ENCODE measurements at places on chromosomes 11 and 22.

DNA sequence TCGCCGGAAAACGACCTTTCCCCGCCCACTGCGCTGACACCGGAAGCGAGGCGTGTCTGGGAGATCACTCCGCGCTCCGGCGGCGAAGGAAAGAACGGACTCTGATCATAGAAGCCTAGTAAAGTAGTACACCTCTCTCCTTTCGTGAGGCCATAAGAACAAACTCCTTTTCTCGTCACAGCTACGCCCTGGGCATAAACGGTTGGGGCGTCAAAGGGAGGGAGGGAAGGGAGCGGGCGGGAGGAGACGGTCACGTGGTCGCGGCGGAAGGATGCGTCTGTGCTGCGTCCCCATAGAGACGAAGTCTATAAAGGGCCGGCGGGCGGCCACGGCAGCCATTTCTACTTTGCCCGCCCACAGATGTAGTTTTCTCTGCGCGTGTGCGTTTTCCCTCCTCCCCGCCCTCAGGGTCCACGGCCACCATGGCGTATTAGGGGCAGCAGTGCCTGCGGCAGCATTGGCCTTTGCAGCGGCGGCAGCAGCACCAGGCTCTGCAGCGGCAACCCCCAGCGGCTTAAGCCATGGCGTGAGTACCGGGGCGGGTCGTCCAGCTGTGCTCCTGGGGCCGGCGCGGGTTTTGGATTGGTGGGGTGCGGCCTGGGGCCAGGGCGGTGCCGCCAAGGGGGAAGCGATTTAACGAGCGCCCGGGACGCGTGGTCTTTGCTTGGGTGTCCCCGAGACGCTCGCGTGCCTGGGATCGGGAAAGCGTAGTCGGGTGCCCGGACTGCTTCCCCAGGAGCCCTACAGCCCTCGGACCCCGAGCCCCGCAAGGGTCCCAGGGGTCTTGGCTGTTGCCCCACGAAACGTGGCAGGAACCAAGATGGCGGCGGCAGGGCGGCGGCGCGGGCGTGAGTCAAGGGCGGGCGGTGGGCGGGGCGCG lies at the start of gene ATF4:
Gene ATF4, plus strand, starts transcription at position 337 of the 880 bp plus-strand sequence. CDS start 884 bp downstream, outside the sequence.
- no peak for DNase-seq

DNA sequence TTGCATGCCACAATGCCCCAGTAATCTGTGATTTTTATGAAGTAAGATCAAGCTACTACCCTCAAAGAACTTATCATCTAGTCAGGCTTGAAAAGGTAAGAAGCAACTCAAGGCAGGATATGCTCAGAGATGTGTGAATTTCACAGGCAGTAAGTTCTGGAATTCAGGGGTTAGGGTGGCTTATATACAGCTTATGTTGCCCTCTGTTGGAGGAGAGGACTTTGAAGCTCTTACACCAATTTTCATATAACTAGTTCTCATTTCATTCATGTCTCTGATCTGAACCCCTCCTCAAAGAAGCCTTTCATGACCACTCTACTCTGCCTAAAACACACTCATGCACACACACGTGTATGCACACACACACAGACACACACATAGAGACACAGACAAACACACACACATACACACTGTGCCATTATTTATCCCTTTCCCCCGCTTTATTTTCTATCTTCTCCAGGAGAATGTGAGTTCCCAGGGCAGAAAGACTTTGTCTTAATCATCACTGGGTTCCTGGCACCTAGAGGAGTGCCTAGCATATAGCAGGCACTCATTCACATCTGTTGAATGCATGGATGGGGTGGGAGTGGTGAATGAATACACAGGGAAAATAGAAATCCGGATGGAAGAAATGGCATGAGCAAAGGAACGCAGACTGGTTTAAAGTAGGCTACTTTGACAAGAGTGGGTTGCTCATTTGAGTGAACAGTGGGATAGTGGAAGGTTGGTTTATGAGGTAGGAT lies 220.7 kb upstream of the ZBED5 start:
- no peak for DNase-seq

- DNase-seq, result no peak
These were observed 223.8 kb downstream of the LRRC4C start for GRCh38 chr11:41235668-41236067.

GRCh38 chr11:102117472-102118113 lies 7.3 kb downstream of the YAP1 start:
- DNase-seq, result no peak

- no peak for DNase-seq
These were observed 157.7 kb downstream of the TTC17 start for GRCh38 chr11:43516316-43516850.

GRCh38 chr11:57942808-57943207 lies 80.9 kb upstream of the OR9Q1 start:
- no peak for DNase-seq

DNA sequence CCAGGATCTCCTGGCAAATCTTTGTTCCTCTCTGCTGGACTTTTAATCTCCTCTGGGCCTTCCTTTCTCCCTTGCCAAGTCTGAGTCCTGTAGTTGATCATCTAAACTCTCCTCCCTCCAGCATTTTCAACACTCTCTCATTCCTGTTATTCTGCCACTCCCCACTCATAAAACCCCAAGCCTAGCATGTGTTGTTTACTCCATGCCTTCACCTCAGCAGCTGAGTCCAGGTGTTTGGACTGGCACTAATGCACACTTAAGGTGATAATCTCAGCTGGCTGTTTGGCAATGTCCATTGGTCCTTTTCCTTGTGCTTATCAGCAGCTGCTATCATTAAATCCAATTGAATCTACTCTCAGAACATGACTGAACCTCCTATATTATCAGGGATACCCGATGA lies 876.8 kb upstream of the TENM4 start:
- DNase-seq, result no peak

GRCh38 chr11:35135222-35135621 lies 3.7 kb upstream of the CD44 start:
- no peak for DNase-seq

- DNase-seq, result no peak
These were observed 29.8 kb upstream of the PPP6R3 start for GRCh38 chr11:68430801-68431200.

GRCh38 chr22:37734964-37735451 lies 38.2 kb downstream of the TRIOBP start:
- DNase-seq, result no peak

GRCh38 chr11:123434911-123435310 lies 4.8 kb downstream of the GRAMD1B start:
- DNase-seq, result no peak

DNA sequence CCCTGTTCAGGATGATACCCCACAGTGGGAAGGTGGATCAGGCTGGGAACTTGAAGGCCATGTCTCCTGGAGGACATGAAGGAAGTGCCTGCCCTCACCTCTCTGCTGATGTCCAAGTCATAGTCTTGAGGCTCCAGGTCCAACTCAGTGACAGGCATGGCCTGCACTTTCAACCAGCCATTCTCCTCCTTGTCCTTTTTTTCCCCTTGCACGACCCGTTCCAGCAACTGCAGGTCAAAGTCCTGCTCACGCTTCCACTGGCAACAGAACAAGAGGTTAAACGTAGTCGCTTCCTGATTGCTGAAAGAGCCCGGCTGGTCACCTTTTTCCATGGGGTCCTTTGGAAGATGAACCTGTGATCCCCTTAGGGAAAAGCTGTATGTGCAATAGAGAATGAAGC lies 47.7 kb downstream of the C11orf58 start:
- no peak for DNase-seq

DNA sequence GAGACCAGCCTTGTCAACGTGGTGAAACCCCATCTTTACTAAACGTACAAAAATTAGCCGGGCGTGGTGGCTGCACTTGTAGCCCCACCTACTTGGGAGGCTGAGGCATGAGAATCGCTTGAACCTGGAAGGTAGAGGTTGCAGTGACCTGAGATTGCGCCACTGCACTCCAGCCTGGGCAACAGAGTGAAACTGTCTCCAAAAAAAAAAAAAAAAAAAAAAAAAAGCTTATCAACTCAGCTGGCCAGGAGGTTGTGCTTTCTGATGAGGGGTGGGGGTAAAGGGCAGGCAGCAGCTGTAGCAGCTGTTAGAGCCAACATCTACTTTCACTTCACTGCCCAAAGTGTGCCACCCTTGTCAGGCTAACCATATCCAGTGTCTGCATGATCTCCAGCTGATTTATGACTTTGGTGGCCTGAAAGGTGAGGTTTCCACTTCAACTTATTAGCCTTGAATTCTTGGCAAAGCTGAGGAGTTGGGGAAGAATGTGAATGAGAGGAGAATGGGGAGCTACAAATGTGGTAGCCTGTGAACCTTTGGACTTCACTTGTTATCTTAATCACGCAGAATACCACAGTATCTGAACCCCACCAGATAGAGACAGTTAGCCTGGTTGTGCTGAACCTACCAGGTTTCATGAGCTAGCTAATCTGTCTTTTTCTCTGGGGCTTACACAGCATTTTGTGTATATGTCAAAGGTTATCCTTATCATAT lies 19.6 kb downstream of the RNF121 start:
- DNase-seq, result no peak

DNA sequence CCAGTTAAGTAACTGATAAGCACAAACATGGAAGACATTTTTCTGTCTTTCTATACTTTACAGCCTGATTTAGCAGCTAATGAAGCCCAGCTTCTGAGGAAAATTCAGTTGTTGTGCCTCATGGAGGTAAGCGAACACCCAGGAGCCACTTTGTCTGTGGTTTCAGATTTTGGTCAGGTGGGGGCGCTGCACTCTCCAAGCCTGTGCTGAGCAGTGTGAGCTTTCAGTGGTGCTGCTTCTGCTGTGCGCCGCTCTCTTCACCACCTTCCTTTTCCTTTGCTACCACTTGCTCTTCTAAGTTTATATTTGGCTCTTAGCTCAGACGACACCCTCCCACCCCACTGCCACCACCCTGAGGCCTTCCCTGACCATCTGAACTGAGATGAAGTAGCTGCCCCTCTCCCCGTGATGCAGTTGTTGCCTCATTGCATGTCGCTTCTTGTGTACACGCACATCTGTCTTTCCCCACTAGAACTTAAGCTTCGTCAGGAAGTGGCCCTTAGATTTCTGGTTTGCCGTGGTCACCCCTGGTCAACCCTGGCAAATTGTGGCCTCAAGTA lies 14.0 kb downstream of the PSMD13 start:
- peak; percentile 25 for DNase-seq

DNA sequence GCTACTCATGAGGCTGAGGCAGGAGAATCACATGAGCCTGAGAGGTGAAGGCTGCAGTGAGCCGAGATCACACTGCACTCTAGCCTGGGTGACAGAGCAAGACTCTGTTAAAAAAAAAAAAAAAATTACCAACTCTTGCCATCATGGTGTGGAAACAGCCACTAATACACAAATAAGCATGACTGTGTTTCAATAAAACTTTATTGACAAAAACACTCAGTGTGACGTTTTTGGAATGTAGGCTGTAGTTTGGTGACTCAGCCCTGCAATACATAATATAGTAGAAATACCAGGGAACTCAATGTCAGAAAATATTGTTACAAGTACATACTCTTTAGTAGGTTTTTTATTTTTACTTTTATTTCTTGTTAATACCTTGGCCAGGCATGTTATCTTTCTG lies 207.1 kb downstream of the CASP12 start:
- no peak for DNase-seq

GRCh38 chr11:106848526-106848925 lies 169.8 kb downstream of the GUCY1A2 start:
- DNase-seq, result no peak
